ENCODE measurements at places on chromosomes 4 and X.

GRCh38 chr4:19575924-19576323 lies 675.8 kb upstream of the SLIT2 start:
- DNase-seq, result no peak

- no peak for DNase-seq
Observed at GRCh38 chrX:50751091-50751490, 62.9 kb downstream of the SHROOM4 start.

DNA sequence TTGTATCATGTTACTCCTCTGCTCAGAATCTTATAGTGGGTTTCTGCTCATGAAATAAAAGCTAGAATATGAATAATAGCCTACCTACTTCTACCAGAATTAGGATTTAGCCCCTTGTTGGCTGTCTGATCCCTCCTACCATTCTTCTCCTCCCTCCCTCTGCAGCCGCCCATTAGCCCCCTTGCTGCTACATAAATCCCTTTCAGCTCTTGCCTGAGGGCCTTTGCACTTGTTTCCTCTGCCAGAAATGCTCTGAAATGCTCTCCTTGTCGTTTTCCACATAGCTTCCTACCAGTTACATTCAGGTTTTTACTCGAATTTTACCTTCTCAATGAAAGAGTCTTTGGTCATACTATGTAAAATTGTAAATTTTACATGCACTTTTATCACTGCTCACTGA lies 159.2 kb downstream of the ADGRL3 start:
- no peak for DNase-seq

GRCh38 chr4:47071901-47072341 lies 40.6 kb downstream of the GABRB1 start:
- no peak for DNase-seq

DNA sequence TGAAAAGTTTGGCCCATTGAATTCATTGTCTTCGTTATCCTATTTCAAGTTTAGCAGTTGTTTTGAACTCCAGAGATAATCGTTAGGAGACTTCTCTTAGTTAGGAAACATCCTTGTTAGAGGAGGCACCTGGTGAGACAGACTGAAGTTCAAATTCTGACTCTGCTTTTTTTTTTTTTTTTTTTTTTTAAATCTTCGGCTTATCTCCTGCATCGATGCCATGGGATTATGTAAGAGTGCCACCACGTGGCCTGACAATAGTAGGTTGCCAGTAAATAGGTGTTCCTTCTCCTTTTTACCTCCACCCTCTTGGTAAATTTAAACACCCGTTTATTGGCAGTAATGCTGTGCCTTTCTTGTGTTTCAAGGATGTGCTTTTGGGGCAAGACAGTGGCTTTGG lies 149.3 kb downstream of the SOWAHB start:
- no peak for DNase-seq

DNA sequence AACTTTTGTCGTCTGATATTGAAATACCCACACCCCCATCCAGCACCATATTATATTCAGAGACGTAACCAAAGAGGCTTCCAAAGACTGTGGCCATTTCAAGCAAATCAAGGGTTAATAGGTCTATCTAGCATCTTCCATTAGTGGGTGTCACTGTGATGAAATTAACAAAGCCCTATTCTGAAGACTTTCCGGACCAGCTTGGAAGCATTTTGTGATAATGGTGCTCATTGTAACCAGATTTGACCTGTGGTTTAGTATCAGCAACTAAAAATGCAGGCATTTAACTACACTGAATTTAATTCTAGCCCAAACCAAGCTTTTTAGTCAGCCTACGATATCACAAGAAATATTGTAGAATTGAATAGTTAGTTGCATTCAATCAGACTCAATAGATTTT lies 309.7 kb upstream of the TENM3 start:
- DNase-seq, result no peak

- no peak for DNase-seq
Observed at GRCh38 chr4:175946472-175947116, 119.0 kb upstream of the WDR17 start.

All from AG08396 (cell line).